Tibial nerve (tissue), 4 donors: ENCODE measurements at places on chromosomes 1 and 21.

DNA sequence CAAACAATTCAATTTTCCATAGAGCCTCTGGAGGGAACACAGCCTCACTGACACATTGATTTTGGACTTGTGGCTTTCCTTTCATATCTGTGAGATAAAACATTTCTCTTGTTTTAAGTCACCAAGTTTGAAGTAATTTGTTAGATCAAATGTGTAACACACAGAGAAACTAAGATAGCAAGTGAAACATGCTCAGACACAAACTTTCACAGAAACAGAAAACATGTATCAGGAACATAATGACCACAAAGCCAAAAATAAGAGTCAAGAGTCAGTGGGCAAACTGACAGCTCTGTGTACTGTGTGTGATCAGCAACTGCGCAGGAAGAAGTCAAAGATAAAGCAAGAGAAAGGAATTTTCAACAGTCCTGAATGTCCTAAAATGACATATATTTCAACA, 1237.5 kb downstream of the AMY1C start:
- DNase-seq, result no peak

GRCh38 chr1:206699000-206699586, 14.4 kb downstream of the MAPKAPK2 start:
- no peak for DNase-seq

DNA sequence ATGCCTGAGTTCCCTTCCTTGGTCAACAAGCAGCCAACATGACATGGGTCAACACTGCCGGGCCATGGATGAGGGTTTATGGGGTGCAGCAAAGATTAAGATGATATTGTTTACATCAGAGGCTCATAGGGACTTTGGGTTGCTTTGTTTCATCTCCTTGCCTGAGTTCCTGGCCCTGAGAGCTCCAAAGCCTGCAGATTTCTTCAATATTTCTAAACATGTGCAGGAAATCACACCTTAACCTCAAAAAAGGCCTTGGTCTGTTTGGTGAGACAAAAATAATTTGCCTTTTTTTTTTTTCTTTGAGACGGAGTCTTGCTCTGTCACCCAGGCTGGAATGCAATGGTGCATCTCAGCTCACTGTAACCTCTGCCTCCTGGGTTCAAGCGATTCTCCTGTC, 876 bp downstream of the SLAMF8 start:
- no peak for DNase-seq

- DNase-seq, result no peak
Measured at GRCh38 chr1:10514490-10515235, 39.9 kb downstream of the PEX14 start.

DNA sequence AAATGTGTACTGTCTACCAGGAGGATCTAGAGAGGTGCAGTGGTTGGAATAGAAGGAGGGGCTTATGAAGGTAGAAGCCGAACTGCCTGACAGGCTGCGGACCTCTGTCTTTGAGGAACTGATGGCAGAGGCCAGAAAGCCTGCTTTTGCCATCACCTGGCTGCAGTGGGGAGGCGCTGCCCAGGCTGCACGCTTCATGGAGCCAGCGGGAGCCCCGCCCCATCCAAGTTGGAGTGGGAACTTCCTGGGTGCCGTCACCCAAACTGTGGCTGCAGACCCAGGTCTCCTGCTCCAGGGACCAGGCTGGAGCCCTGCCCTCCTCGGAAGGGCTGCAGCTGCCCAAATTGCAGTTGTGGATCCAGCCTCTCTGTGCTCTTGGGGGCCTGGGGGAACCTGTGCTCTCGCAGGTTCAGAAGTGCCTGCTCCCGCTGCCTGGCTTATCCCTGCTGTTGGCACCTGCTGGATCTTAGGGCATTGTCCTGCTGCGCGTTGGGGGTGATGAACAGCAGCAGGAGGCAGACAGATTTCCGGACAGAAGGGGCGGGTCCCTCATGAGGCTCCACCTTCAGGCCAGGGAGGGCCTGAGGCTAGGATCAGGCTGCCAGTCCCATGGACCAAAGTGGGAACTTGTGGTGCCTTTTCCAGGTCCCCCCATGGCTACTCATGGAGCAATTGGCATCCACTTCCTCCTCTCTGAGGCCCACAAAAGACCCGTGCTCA, 118.0 kb upstream of the PLPPR4 start:
- DNase-seq, result no peak

- DNase-seq, result no peak
Measured at GRCh38 chr1:207644166-207644851, 624 bp upstream of the CR1L start.

- DNase-seq, result no peak
Measured at GRCh38 chr1:24969596-24970398, 39.7 kb upstream of the RUNX3 start.

DNA sequence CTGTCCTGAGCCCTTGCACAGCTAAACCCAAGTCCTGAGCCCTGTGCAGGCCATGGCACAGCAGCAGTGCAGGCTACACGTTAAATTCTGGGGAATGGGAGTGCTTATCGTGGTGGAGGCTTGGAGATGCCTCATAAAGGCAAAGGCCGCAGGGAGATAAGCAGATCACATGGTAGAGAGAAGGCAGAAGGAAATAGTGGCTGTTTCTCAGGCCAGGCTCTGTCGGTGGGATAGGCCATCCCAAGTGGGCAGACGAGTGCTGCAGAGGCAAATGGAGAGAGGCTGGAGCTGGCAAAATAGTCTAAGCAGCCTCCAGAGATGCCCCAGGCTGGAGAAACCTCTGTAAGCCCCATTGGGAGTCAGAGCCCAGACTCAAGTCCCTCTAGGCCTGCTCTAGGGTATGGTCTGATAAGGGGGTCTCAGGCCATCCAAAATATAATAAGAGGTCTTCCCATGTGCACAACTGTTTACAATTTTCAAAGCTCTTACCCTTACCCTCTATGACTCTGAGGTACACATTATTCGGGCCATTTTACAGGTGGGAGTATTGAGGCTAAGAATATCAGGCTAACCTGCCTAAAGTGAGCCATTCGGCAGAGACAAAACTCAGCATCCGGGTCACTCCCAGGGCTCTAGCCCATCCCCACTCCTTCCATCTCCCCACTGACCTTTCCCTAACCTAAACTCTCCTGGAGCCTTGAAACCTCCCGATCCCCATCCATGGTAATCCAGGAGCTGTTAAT, 79.6 kb downstream of the NKAIN1 start:
- no peak for DNase-seq

DNA sequence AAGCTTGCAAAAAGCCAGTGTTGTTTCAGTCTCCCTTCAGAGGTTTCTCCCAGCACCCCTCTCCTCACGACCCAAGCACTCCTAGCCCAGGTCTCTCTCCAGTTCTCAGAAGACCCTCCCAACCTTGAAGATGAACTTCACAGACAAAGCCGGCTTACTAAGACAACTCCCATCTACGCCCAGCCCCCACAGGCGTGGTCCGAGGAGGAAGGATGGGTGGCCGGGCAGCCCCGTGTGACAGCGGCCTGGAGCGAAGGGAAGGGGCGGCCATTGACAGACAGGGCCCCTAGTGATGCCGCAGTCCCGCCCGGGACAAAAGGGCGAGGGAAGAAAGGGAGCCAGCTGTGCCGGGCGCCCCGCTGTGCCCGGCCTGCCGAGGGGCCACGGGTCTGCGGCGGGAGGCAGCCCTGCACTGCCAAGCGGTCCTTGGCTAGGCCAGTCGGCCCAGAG, 6.9 kb downstream of the PAX7 start:
- DNase-seq, result no peak

DNA sequence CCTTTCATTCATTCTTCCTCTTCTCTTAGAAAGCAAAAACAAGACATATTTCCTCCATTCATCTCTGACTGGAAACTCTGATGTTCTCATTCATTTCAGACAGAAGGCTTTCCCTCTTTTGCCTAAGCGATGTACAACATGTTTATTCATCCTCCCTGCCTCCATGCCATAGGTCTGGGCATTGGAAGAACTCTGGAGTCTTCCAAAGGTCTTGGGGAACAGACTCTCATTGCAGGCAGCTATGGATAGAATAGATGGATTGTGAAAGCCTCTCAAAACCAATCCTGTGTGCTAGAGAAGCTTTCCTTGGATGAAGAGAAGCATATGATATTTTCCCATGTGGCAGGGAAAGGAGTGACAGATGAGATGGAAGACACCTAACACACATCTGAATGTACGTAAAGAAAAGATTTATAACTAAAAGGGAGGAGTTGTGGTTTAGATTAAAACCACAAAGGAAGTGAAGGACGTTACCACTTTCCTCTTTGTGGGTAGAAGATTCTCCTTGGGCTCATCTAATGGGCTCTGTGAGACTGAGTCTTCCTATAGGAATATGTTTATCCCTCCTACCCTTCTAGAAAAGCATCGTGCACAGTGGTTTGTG, 38.7 kb downstream of the BCL9 start:
- no peak for DNase-seq

DNA sequence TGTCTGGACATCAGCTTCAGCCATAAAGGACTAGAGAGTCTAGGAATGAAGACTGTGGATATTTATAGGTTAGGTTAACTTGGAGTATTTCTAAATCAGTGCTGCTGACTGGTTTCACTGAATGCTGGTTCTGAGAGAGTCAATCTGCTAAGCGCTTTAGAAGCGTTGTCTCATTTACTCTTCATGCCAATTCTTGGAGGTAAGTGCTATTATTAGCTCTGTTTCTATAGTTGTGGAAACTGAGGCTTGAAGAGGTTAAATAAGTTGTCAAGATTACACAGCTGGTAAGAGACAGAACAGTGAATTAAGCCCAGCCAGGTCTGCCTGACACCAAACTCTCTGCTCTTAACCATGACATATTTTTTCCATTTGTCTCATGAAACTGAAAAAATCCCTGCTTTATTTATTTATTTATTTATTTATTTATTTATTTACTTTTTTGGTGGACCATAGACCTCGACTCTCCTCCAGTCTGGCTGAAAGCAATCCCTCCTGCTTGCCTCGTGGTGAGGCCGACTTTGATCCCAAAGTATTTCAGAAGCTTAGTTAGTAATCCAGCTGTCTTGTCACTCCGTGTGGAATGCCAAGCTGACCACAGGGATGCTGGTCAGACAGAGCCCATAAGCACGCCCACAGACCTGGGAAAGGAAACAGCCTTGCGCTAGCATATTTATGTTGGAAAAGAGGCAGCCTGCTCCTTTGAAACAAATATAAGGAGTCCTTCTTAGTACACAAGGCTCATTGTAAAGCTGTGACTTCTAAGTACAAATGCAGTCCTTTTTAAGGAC, 16.9 kb downstream of the NTMT2 start:
- peak; percentile 50 for DNase-seq

GRCh38 chr21:38299671-38300070, 42.9 kb downstream of the KCNJ15 start:
- no peak for DNase-seq

- DNase-seq, result no peak
Measured at GRCh38 chr1:204499511-204500468, 5.2 kb upstream of the PIK3C2B start.

- DNase-seq, result no peak
Measured at GRCh38 chr21:36661511-36662309, 37.2 kb upstream of the SIM2 start.

DNA sequence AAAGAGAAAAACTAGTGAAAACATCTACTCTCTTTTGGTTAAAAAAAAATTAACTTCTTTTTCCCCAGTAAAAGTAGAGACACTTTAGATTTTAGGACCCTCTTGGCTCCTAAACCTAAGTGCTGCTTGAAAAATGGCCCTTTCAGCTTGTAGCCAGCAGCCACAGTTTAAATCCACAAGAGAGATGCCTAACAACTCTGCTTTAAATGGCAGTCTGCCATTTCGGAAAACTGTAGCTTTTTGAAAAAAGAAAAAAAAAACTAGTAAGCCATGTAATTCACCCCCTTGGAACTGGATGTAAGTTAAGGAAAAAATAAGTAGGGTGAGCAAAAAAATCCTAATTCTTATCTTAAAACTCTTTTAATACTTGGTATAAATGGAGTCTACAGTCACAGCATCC, 56.0 kb downstream of the LHX9 start:
- no peak for DNase-seq

DNA sequence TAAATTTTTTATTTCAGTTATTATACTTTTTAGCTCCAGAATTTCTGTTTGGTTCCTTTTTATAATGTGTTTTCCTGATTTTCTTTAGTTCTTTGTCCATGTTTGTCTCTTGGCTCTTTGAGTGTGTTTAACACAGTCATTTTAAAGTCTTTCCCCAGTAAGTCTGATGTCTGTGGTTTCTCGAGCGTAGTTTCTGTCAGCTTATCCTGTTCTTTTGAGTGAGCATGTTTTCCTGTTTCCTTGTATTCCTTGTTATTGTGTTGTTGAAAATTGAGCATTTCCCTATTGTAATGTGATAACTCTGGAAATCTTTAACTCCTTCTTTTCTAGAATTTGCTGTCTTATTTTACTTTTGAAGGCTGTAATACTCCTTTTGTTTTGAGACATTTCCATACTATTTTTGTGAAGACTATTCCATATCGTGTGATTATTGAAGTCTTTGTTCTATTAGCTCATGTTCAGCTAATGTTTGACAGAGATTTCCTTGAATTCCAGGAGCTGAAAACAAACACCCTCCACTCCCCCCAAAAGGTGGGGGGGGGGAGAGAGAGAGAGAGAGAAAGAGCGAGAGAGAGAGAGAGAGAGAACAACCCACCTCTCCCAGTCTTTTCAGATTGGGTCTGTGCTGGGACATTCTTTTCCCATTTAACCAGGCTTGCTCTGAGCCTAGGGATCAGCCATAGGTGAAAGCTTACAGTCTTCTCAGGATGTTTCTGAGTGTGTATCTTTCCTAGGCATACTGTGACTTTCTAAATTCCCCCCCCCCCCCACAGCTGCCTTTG, 38.3 kb downstream of the SDCCAG8 start:
- no peak for DNase-seq

- no peak for DNase-seq
Measured at GRCh38 chr1:15146971-15147376, 6.6 kb upstream of the TMEM51 start.

GRCh38 chr1:109640285-109640865, 15.5 kb upstream of the GSTM4 start:
- DNase-seq, result peak; percentile 97
